ENCODE measurements at places on chromosomes 2 and 18. TPM values are rescaled to one million over a fixed set of nuclear protein-coding genes. Genes with fewer than 3 reads are reported as not detected.

The KCNJ13 gene
- polyA plus RNA-seq: not detected

The SKA1 gene
- polyA plus RNA-seq: 11.2 TPM

The RAPH1 gene
- polyA plus RNA-seq: 6.1 TPM

The ANKRD36C gene
- polyA plus RNA-seq: 2.2 TPM

The CFAP221 gene
- polyA plus RNA-seq: not detected

The NR4A2 gene
- 0.26 TPM for polyA plus RNA-seq

The C2orf80 gene
- not detected for polyA plus RNA-seq

The TMEM163 gene
- polyA plus RNA-seq: 0.14 TPM

The FRZB gene
- not detected for polyA plus RNA-seq

The SERPINB11 gene
- polyA plus RNA-seq: not detected

The SLC5A7 gene
- polyA plus RNA-seq: not detected

The IMMT gene
- 53.3 TPM for polyA plus RNA-seq

The FER1L5 gene
- 0.05 TPM for polyA plus RNA-seq

The CPO gene
- not detected for polyA plus RNA-seq

The INO80B gene
- polyA plus RNA-seq: 11.7 TPM

The ADCYAP1 gene
- not detected for polyA plus RNA-seq

The NPAS2 gene
- polyA plus RNA-seq: 50.5 TPM

The SRSF7 gene
- 225 TPM for polyA plus RNA-seq

The ZNF638 gene
- 43.2 TPM for polyA plus RNA-seq

The POTEF gene
- not detected for polyA plus RNA-seq
